ENCODE measurements at places on chromosomes 12 and 14.

GRCh38 chr12:117968826-117969659 lies at the start of gene KSR2:
KSR2 (minus strand) TSS chr12:117968990; CDS start chr12:117968255, 735 bp downstream.
- DNase-seq = no peak

DNA sequence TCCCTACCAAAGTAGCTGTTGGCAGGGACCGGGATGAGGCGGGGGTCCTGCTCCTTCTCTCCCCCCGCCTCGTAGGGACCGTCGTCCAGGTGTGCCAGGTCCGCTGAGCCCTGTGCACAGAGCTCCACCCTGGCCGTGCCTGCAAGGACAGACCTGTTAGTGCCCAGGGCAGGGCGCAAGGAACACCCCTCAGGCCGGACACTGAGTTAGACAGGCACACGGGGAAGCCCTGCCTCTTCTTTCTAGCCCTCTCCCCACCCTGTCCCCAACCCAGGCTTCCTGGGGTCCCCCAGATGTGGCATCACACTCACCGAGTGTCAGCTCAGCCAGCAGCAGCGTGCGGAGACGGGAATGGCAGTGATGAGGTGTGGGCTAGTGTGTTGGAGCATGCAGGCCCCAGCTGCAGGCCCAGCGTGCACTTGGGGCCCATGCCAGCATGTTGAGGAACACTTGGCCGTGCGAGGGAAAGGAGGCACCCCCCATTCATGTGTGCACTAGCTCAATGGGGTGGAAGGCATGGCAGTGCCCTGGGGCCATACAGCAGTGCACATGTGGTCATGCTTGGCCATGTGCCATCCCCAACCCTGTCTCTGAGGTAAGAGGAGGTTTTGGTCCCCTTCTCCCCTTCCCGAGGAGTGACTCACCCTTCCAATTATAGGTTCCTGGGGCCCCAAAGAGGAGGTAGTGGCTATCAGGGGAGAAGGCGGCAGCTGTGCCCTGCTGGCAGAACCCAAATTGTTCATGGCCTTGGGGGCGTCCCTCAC lies 7.3 kb downstream of the ITGA7 start:
- peak; percentile 75 for DNase-seq

- DNase-seq = peak; percentile 55
Measured at GRCh38 chr12:15716581-15716980, 72.6 kb downstream of the EPS8 start.

DNA sequence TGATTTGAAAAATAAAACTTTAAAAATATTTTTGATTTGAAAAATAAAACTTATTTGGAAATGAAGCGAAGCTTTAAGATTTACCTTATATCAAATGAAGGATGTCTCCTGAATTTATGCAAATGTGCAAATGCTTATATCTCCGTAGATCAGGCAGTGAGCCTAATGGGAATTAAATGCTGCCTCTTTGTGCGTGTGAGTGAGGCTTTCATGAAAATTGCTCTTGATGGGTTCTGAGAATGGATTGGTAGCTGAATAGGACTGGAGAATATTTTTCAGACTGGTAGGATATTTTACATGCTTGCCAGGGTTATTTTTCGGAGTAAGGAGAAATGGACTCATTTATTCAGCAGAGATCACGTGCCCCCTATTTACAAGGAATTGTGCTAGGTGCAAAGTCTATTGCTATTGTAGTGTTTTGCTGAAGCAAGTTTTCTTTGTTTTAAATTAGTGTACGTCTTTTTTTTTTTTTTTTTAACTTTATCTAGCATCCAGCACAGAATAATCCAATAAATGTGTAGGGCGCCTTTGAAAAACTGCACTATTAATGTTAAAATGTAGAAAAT lies 2.4 kb downstream of the VRK1 start:
- DNase-seq = no peak

DNA sequence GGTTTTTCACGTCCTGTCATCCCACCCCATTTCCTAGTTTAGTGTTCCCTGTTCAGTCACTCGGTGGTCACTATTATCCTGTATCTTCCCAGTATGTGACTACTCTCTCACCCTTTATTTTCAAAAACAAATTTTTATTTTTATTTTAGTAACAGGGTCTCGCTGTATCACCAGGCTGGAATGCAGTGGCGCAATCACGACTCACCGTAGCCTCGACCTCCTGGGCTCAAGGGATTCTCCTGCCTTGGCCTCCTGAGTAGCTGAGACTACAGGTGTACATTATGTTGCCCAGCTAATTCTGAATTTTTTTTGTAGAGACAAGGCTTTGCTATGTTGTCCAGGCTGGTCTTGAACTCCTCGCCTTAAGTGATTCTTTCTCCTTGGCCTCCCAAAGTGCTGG lies 20.1 kb upstream of the PRICKLE1 start:
- no peak for DNase-seq

DNA sequence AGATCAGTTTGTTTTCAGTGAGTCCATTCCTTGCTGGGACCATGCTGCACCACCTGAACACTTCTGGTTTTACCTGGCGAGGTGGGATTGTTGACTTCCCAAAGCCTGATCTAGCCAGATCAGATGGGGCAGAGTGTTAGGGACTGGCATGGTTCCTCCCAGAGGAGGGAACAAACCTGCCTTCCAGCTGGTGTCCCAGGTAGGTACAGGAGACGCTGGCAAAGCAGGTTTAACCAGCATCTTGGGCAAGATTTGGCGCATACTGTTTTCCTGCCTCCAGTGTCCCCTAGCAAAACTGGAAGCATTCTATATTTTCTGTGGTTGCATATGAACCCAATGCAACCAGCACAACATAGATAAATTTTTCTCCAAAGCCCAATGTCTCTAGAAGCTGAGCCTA lies 14.6 kb upstream of the FOS start:
- no peak for DNase-seq

Data from MV-4-11 (cell line).